ENCODE measurements at places on chromosomes 11 and 22.

GRCh38 chr11:42244376-42244775, 784.9 kb upstream of the LRRC4C start:
- no peak for DNase-seq

DNA sequence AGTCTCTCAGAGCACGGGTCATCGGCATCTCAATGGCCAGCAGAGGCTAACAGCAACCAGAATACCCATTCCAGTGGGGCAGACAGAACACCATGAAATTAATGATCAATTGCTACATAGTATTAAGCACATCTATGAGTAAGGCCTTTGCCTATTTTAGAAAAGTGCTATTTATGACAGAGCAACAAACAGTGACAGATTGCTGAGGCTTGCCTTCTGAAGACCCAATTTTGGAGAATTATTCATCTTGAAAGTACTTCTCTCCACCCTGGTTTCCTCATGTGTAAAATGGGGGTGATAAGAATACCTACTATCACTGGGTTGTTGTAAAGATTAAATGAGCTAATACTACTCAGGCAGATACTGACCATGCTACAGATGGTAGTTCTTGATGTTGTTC, 232.7 kb downstream of the TENM4 start:
- DNase-seq: no peak

DNA sequence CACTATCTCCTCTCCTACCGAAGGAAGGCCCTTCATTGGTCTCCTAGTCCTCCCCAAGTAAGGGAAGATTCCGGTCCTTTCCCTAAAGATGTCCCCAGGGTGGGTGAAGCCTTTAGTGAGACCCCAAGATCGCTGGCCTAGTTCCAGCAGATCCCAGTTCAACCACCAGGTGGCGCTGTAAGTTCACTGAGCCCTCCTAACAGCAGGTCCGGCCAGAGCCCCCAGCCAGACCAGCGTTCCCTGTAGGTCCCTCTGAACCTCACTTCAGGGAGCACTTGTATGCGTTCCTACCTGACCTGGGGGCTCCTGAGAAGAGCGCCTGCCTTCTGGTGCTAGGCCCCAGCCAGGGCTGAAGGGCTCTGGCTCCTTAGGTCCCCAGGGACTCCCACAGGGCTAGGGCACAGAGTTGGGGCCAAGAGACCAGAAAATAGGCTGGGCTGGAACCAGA, 38.1 kb downstream of the LMO1 start:
- no peak for DNase-seq

GRCh38 chr11:111388420-111388819, 9.3 kb upstream of the POU2AF1 start:
- DNase-seq: no peak

DNA sequence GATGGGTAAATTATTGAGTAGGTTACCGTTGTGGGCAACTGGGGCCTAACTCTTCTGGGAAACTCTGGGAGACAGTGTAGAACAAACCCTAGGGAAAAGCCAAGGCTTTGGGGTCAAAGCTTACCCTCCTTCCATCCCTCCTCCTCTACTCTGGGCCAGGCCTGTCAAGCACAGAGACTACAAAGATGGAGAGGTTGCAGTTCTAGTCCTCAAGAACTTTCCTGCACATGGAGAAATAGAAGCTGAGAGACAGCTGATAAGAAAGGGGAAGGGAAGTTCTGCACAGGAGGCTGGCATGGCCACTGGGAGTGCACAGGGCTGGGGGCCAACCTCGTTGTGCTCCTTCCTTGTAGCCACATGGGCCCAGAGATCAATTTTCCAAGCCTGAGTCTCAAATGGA, 67.2 kb upstream of the ALX4 start:
- DNase-seq: no peak

GRCh38 chr11:86396396-86396795, 21.7 kb downstream of the CCDC81 start:
- DNase-seq: no peak

GRCh38 chr11:65112546-65113360, 1.1 kb downstream of the TM7SF2 start:
- DNase-seq: no peak

- DNase-seq: no peak
These were observed 8.2 kb downstream of the UPB1 start for GRCh38 chr22:24503137-24503842.

Measured in keratinocyte (primary cell).